Colonic mucosa (tissue), 4 donors: ENCODE measurements at places on chromosomes 6 and 20.
A peak's percentile ranks its signal among the peaks of the same experiment; 100 is the strongest.

DNA sequence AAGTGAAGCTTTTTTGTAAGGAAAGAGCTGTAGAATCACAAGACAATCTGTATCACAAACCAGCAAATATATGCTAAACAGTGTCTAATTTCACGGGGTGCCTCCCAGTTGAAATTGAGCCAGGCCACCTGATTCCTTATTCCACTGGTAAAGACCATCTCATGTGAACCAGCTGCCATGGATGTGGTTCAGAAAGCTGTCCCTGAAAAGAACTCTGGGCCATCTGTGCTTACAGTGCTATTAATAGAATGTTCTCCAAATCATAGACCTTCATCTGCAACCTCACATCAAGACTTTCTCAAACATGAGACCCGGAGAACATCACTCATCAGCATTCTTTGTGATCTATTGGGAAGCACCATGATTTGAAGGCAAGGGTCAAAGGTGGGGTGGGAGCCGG lies 89.7 kb downstream of the FBXO5 start:
- no peak for DNase-seq

GRCh38 chr6:136491754-136492153 lies 58.5 kb downstream of the MAP7 start:
- DNase-seq = no peak

DNA sequence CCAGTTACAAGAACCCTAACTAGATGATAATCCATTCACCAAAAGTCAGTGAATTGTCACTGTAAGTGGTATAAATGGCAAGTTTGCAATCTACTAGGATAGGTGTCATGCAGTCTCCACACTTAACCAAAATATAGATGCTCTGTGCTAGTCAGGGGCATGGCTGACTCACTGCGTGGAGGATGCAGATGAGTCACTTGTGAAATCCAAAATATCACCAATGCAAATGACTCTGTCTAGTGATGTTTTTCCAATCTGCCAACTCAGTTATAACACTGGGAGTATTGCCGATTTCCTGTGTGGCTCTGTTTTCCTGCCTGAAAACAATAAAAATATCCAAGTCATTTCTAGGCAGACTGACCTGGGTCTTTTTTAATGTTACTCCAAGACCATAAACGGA lies 47.8 kb upstream of the NRSN1 start:
- DNase-seq = no peak

GRCh38 chr6:130933712-130934200 lies 106.5 kb downstream of the SMLR1 start:
- DNase-seq = no peak

- no peak for DNase-seq
Measured at GRCh38 chr6:169791721-169792131, 40.3 kb downstream of the ERMARD start.

- DNase-seq = no peak
Measured at GRCh38 chr6:113432521-113433334, 424.4 kb upstream of the MARCKS start.

DNA sequence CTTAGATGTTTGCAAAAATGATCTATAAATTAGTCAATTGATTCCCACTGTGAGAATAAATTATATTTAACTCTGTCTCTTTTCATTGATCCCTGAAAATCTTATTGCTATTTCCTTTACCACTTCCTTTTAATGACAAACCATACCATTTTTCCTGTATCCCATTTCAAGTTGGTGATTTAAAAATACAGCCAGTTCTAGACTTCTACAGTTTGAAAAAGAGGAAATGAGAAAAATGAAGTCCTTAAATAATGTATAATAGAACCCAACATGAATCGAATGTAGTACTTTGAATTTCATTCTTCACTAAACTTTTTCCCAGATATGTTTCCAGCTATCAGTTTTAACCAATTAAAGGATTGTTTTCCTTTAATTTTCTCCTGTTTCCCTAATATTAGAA lies 29.5 kb upstream of the SDHAF4 start:
- DNase-seq = no peak

DNA sequence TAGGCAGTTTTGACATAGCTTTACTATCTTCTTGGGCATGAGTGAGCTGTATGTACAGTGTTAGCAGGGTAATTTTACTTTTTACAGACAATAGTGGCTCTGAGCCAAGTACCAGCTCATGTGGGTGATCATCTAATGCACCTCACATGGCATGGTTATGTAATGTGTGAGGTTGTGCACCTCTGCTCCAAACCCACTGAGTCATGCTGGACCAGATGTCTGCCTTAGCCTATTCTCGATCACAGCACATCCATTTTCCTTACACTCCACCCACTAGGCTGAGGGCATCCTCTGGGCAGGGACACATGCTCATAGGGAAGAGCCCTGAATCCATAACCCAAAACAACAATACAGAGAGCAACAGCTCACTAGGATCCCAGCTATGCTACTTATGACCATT lies 71.6 kb upstream of the FBXL4 start:
- no peak for DNase-seq

GRCh38 chr6:3892603-3893002 lies 43.4 kb downstream of the FAM50B start:
- no peak for DNase-seq

- DNase-seq = no peak
Measured at GRCh38 chr6:25042984-25043725, 107.4 kb upstream of the RIPOR2 start.

DNA sequence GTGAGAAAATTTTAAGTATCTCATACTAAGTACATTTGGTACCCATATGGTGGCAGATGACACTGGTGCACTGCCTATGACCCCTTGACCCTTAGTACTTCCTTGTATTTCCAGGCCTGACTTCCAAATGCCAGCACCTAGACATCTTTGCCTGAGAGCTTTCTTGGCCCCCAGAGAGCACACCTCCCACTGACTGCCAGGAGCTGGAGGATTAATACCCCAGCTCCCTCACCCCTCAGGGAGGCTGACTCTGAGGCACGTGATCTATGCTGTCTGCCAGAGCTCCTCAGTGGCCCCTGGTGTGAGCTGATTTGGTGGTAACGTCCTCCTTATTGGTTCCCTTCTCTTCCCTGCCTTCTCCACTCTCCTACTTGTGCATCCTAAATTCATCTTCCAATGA lies 38.0 kb downstream of the BFSP1 start:
- no peak for DNase-seq

DNA sequence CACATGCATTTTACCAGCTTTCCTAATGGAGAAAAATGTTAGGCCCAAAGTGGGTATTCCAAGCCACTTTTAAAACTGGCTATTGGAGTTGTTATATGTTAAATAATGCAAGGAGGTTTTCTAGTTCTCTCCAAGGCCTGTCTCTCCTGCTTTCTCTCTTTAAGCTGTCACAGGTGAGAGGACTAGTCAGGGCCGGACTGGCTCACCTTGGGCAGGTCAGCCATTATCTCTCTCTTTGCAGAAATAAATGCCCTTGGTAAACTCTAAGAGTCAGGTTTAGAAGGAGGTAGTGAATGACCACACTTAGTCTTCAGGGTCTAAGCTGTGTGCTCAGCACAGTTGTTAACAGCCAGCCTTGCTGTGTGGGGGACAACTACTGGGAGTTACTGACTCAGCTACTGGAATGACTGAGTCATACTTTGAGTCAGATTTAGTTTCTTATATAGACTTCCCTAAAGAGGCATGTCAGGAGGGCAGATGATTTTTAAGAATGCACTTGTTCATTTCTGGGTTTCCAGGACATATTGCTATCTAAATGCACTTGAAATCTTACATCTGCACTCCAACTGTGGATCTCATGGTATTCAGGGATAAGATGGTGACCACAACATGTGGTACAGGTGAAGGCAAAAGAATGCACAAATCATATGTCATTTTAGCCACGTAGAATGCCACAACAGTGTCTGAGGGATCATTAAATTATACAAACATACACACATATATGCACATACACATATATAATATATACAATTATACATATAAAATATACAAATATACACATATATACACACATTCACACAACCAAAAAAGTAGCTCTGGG lies 719.4 kb downstream of the EPM2A start:
- no peak for DNase-seq

GRCh38 chr6:135693811-135694370 lies 157.6 kb upstream of the PDE7B start:
- no peak for DNase-seq

DNA sequence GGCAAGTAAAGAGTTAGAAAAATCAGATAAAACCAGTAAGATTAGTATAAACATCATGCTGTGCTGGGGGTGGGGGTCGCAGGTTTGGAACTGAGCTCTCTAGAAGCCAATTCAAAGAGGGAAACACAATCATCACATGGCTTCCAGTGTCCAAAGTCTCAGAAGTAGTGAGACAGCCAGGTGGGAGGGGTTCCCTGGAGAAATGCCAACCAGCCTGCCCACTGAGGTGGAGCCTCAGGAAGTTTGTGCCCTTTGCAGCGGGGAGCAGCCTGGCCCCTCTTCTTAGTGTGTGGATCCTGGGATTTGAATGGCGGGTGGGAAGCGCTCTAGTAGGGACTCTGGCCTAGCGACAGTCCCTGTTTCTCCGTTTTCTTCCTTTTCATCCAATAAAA lies 21.4 kb downstream of the C6orf15 start:
- DNase-seq = peak; percentile 62

GRCh38 chr6:108763931-108764579 lies 84.2 kb upstream of the ARMC2 start:
- DNase-seq = no peak

- DNase-seq = no peak
Measured at GRCh38 chr20:15061061-15061430, 723.6 kb upstream of the FLRT3 start.

DNA sequence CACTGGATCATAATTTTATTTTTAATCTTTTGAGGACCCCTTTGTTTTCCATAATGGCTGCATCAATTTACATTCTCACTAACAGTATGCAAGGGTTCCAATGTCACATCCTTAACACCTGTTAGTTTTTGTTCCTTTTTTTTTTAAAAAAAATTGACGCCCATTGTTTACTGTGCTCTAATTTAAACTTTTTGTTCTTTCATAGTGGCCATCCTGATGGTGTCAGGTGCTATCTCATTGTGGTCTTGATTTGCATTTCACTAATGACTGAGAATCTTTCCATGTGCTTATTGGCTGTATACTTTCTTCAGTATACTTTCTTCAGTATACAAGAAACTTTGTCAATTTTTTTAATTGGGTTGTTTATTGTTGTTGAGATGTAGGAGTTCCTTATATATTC lies 347.0 kb downstream of the RNGTT start:
- no peak for DNase-seq

- DNase-seq = no peak
Measured at GRCh38 chr6:106749609-106750008, 120.2 kb downstream of the QRSL1 start.

GRCh38 chr6:88443554-88443953 lies 277.4 kb upstream of the CNR1 start:
- DNase-seq = no peak

DNA sequence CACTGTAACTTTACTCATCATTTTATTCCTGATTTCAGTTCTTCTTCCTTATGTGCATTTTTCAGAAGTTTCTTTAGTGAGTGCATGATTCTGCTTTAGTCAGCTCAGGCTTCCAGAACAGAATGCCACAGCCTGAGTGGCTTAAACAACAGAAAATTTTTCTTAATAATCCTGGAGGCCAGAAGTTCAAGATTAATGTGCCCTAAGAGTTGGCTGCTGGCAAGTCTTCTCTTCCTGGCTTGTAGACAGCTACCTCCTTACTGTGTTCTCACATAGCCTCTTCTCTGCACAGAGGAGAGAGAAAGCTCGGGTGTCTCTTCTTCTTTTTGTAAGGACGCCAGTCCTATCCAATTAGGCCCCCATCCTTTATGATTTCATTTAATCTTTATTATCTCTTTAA lies 443.1 kb upstream of the RGS17 start:
- no peak for DNase-seq

- DNase-seq = peak; percentile 23
Measured at GRCh38 chr20:59938696-59939051, 1.4 kb downstream of the PPP1R3D start.

GRCh38 chr6:110173506-110174132 lies 5.9 kb downstream of the WASF1 start:
- DNase-seq = no peak

GRCh38 chr6:10567256-10568026 lies 46.3 kb downstream of the GCNT2 start:
- no peak for DNase-seq

DNA sequence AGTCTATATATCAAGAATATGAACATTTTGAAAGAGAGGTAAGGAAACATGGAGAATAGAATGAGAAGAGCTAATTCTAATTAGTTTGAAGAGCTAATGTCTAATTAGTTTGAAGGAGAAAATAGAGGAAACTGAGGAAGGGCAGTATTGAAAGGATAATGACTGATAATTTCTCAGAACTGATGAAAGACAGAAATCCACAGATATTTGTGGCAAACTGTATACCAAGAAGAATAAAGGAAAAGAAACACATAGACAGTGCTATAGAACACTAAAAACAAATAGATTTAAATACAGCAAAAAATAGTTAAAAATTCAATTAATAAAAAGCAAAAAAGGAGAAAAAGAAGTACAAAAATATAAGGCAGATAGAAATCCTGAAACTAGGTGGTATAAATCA lies 354.4 kb downstream of the QKI start:
- no peak for DNase-seq

- no peak for DNase-seq
Measured at GRCh38 chr20:25016471-25016870, 23.9 kb upstream of the APMAP start.

GRCh38 chr20:57660922-57661745 lies 40.9 kb upstream of the ZBP1 start:
- peak; percentile 15 for DNase-seq

GRCh38 chr6:167734662-167735083 lies 92.0 kb upstream of the AFDN start:
- DNase-seq = no peak

DNA sequence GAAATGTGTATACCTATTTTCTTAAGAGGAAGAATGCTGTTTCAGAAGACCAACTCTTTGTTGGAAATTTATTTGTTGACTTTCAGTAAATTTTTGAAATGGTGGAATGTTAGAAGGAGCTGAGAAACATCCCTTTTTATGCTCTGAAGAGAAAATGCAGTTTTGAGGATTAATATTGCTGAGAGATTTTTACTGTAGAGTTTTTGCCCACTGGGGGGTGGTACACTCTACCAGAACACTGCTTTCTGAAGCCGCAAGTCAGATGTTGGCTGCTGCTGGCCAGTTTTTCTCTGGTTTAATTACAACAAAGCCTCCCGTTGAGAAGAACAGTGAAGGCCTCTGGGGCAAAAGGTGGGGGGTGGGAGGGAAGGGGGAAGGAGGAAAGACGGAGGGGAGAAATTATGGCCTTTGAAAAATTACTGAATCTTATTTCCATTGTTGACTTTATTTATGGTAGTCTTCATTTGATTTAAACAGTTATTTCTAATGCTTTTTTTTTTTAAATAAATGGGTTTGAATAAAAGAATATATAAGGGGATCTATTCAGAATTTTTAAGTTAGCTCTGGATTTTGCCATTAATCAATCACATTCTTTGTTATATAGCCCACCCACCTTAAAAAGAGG lies 3.0 kb downstream of the FLRT3 start:
- DNase-seq = no peak

GRCh38 chr6:6721606-6722005 lies 133.1 kb downstream of the LY86 start:
- DNase-seq = no peak

DNA sequence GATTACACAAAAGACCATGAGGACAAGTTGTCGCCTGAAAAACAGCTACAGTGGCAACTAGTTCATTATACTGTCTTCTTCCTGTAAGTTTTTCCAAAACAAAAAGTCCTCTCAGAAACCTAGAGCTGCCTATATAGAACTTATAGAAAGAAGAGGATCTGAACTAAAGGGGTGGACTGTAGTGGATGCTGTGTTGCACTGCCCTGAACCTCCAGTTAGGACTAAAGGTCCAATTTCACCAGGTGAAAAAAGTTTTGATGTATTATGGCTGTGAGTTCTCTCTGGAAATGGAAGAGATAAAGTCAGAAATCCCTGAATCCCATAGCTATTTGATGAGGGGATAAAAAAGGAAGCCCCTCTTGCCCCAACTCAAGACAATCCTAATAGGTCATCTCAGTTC lies 56.6 kb upstream of the TSHZ2 start:
- no peak for DNase-seq
